ENCODE measurements at places on chromosomes 4 and X.
A peak's percentile ranks its signal among the peaks of the same experiment; 100 is the strongest.

- no peak for DNase-seq
Observed at GRCh38 chr4:10007436-10007740, 13.9 kb downstream of the SLC2A9 start.

- no peak for DNase-seq
Observed at GRCh38 chrX:117538178-117539089, 578.2 kb downstream of the KLHL13 start.

- DNase-seq = peak; percentile 67
Observed at GRCh38 chr4:2412534-2412884, 5.9 kb downstream of the ZFYVE28 start.

GRCh38 chr4:107804956-107805355 lies 19.8 kb upstream of the SGMS2 start:
- DNase-seq = no peak

GRCh38 chr4:149265645-149266044 lies 550.0 kb downstream of the IQCM start:
- DNase-seq = no peak

DNA sequence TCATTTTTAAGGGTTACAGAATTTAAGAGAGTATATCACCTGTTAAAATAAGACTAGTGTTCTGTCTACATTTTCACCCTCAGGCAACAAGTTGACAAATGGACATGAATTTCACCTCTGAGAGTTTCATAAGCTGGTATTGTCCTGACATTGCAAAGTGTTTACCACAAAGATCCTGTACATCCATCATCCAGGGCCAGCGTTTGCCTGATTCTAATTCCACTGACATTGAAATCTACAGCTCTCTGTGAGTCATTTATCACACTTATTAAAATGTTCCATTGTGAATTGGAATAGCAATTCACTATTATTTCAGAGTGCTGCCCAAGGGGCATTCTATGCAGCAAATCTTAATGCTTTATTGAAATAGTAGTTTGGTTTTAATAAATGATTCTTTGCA lies 1499.4 kb upstream of the PCDH7 start:
- no peak for DNase-seq

DNA sequence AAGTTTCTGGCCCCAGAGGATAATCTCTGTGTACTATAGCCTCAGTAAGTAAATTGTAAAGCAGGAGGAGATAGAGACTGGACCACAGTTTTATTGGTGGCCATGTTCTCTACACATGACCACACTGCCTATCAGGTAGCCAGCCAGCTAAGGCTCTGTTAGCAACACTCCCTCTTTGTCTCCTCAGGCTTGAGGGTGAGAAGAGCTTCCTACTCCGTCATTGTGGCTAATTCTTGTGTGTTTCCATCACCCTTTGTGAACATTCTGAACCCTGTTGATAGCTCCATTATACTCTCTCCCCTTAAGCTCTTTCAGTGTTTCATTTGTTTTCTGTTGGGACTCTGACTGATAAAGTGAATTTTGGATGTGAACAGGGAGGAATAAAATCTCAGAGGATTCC lies 233.4 kb downstream of the CFAP299 start:
- no peak for DNase-seq

GRCh38 chrX:78650906-78651437 lies 8.2 kb downstream of the RTL3 start:
- no peak for DNase-seq

DNA sequence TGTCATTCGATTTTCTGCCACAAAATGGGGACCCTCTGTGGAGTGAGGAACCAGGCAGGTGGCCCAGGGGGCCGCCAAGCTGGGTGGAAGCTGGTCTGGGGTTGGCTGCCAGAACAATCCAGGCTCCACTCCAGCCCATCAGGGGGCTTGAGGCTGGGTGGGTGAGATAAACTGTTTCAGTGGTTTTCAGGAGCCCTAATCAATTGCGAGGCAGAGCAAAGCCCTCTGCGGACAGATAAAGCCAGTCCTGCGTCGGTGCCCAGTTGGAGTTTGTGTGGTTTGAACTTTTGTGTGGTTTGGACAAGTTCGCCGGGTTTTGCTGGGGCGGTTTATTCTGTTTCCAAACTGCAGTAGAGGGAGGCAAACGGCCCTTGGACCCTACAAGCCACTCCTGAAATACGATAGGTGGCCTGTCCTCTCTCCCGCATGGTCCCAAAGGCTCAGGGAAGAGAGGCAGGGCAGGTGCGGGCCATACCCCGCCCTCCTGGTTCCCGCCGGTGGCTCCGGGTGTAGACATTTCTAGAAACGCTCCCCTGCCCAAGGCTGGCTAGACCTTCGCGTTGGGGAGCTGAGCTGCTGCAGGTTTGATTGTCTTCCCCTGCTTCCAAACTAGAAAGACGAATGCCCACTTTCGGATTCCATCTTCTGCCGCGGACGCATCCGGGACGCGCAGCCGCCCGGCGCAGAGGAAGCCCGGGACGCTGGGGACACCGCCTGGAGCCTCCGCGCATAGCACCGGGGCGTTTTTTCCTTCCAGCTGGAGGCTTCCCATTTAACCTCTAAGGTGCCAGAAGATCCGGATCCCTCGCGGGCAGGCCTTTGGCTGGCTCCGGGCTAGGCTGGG lies 169.0 kb upstream of the BCOR start:
- peak; percentile 60 for DNase-seq

DNA sequence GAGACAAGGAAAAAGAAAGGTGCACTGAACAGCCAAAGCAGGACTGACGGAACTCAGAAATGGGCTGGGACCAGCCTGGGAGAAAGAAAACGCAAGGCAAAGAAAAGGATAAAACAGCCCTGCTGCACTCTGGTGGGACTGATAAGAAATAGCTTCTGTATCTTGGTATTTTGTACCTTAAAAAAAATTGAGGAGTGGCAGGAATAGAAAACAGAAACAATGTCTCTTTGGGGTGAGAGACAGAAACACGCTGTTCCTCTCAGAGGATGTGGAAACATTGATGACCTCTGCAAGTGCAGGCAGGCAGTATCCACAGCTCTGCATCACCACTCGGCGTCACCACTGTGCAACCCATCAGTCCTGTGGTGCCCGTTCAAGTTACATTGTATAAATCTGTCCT lies 152.5 kb upstream of the SPRY1 start:
- DNase-seq = no peak

DNA sequence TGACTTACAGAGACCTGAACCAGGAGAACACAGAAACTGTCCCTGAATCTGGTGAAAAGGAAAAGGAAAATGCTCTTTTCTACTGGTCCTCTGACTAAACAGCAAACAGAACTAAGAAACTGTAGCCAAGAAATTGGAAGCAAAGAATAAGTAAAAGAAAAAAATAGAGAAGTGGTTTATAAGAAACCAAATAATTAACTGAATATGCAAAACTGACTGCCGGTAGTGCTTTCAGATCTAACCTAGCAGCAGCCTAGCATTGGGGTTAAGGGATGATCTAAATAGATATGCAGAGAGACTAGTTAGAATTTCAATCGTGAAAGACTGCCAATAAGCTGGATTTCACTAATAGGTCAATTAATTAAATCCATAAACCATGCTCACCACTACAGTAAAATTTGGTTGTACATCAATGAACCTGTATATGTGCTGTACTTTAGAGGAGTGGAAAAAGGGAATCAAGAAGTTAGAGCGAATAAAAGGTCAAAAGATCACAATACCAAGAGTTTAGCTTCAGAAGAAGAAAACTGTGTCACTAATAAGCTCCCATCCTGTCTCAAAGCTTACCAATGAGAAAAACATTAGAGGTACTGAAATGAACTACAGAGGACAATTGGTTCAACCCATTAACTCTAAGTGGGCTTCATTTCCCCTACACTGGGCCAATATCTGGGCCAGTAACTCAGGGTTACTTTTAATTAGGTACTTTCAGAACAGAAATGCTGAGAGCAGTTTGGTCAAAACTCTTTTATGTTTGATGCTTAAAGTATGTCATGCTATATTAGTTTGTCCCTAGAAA lies 53.6 kb downstream of the KLHL13 start:
- no peak for DNase-seq

DNA sequence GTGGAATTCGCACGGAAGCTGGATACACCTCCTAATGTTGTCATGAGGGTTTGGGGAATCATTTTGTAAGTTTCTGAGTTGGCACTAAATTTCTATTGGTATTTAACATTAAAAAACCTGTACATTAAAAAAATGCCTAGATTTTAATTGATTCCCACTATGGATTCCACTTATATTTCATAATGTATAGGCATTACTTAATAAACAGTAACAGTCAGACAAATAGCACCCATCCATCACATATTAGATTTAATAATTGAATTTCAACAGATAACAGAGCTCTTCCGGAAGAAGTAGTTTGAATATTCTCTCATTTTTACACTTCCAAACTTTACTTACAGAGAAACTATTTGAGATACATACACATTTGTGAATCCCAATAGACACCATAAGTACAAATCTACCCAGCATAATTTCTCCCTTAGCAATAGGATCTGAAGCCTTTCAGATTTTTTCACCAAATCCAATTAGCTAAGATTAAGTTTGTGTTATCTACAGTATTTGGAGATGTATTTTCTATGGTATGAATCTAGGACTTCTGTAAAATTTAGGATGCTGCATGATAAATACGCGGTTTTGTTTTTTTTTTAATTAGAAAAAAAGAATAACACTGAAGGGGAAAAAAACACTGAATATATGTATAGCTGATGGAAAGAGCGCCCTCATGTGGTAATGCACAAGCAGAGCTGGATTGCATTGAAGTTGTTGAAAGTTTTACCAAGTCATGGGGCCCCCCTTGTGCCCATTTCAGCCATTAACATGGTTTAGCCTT lies 12.2 kb upstream of the ODAM start:
- DNase-seq = no peak

- DNase-seq = no peak
Observed at GRCh38 chr4:72067051-72067450, 35.3 kb downstream of the NPFFR2 start.

Data from activated naive CD4-positive, alpha-beta T cell treated with Interleukin-2 at 50 U/mL for 16 hours (primary cell).